ENCODE measurements at places on chromosomes 12 and 14. TPM values are rescaled to one million over a fixed set of nuclear protein-coding genes. Genes with fewer than 3 reads are reported as not detected.

The TSPAN9 gene
- total RNA-seq = 0.49 TPM

The ZNF891 gene
- 6.8 TPM for total RNA-seq

DNA sequence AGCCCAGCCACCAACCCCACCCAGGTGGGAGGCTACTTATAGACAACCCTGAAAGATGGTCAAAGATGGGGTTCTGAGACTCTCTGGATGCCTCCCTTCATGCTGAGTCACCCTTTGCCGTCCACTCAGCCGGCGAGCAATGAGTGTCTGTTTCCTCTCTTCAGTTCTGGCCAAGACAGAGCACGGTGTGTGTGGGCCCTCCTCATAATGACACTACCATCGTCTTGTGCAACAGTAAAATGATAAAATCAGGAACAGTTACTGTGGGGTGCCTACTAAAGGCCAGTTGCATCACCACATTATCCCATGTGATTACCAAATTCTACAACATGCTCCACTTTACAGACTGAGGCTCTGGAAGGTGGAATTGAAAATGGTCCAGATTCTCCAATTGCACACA, 7.0 kb upstream of the BDKRB1 start:
- DNase-seq = no peak

The BHLHE41 gene
- total RNA-seq = 53.7 TPM

- DNase-seq = no peak
Observed at GRCh38 chr12:6077692-6078083, 46.8 kb downstream of the VWF start.
